Glomerular endothelial cell (primary cell): ENCODE measurements at places on chromosomes 2 and 18.

DNA sequence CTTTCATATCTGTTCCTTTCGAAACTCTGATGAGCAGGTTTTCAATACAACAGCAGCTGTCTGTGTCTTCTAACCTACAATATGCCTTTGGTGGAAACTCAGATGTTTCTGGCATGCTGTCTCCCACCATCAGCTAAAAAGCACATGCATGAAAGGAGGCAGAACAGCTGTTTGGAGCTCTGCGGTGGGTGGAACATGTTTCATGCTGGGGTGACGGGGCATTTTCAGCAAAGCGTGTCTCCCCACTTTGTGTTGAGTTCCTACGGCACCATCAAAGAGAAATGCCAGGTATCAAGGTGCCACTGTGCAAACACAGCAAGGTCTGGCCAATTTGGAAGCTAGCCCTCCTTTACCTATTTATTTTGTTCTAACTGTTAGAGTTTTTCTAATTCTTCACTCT, 290.1 kb downstream of the CLIP4 start:
- no peak for DNase-seq

- no peak for DNase-seq
Observed at GRCh38 chr2:159228081-159228581, 58.4 kb downstream of the WDSUB1 start.

DNA sequence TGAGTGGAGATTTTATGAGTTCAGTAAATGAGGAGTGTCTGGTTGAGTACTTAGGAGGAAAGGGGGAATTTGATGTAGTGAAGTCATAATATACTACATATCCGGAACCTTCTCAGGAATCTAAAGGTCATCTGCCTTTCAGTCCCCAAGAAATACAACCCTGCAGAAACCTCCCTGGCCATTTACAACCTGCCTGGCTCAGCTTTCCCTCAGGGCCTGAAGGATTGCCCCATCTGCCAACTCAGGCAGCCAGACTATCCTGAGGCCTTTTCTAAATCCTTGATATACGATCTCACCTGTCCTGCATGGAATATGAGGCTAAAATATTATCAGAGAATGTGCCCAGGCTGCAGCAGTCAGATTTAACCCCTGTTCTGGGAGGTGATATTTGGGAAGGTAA, 165.4 kb upstream of the SPOPL start:
- no peak for DNase-seq

DNA sequence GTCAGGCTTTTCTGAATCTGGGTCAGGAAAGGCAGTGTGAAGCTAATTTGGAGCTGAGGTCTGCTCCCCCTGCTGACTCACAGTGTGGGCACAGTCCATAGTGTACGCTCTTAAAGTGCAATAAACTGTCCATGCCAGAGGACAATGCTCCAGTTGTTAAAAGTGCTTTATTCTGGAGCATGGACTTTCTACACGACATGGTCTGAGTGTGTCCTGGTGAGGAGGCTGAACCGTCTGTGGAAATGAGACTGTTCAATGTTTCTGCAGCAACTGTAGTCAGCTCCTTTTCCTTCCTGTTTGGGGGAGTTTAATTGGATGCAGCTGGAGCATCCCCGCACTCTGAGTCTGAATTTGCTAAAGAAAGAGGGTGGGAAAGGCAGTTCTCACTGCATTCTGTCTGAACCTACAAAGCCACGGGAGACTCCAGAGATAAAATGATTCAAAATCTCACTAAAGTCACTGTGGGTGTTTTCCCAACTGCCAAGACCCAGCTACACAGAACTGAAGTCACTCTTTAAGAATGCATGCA, 110.2 kb upstream of the TRIB2 start:
- no peak for DNase-seq
